ENCODE measurements at places on chromosomes 1 and 21.

GRCh38 chr1:232951180-232951579 is 769 bp downstream of the NTPCR start:
- DNase-seq: no peak

- no peak for DNase-seq
Measured at GRCh38 chr1:43272161-43272560, 2.4 kb downstream of the TMEM125 start.

GRCh38 chr1:942411-942821 is 16.6 kb downstream of the NOC2L start:
- DNase-seq: no peak

DNA sequence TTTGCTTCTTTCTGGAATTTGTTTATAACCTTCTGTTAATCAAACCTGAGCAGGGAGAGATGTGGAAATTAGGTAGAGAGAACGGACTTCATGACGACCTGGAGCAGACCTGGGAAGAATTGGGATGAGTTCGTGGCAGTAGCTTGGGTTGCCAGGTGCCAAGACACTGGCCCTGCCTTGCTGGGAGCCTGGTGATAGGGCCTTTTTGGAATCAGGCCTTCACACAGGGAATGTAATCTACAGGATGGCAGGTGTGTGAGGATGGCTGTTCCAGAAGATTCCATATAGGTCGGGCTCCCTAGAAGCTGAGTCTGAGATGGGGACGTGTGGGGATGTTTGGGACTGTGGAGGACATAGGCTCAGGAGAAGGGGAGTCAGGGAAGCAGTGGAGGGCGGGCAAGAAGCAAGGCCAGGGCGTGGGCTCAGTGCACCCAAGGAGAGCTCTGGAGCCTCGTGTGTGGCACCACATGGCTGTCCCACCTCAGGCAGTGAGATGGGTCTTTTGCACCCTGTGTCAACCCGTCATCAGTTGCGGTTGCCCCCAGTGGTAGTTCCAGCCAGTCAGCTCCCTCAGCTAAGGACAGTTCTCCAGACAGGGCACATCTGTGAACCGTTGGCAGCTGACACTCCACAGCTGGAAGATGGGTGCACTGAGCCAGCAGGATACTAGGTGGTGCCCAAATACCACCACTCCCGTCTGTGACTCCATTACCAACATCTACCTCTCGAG is 395.9 kb downstream of the MATN1 start:
- peak; percentile 2 for DNase-seq

Measured in progenitor cell of endocrine pancreas (in vitro differentiated cells).